Amniotic stem cell (primary cell): ENCODE measurements at places on chromosomes 2 and 18.

GRCh38 chr2:15023221-15023620 is 390.7 kb downstream of the LRATD1 start:
- no peak for DNase-seq

- DNase-seq = no peak
These were observed 486.7 kb downstream of the EPHA4 start for GRCh38 chr2:221085341-221085900.

- DNase-seq = no peak
These were observed 5.1 kb upstream of the CALCRL start for GRCh38 chr2:187453078-187453641.

DNA sequence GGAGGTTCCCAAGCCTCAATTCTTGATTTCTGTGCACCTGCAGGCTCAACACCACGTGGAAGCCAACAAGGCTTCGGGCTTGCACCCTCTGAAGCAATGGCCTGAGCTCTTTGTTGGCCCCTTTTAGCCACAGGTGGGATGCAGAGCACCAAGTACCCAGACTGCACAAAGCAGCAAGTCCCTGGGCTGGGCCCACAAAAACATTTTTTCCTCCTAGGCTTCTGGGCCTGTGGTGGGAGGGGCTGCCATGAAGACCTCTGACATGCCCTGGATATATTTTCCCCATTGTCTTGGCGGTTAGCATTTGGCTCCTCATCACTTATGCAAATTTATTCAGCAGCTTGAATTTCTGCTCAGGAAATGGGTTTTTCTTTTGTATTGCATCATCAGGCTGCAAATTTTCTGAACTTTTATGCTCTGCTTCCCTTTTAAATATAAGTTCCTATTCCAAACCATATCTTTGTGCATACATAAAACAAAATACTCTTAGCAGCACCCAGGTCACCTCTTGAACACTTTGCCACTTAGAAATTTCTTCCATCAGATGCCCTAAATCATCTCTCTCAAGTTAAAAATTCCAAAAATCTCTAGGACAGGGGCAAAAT is 9.0 kb upstream of the MATN3 start:
- DNase-seq = no peak

DNA sequence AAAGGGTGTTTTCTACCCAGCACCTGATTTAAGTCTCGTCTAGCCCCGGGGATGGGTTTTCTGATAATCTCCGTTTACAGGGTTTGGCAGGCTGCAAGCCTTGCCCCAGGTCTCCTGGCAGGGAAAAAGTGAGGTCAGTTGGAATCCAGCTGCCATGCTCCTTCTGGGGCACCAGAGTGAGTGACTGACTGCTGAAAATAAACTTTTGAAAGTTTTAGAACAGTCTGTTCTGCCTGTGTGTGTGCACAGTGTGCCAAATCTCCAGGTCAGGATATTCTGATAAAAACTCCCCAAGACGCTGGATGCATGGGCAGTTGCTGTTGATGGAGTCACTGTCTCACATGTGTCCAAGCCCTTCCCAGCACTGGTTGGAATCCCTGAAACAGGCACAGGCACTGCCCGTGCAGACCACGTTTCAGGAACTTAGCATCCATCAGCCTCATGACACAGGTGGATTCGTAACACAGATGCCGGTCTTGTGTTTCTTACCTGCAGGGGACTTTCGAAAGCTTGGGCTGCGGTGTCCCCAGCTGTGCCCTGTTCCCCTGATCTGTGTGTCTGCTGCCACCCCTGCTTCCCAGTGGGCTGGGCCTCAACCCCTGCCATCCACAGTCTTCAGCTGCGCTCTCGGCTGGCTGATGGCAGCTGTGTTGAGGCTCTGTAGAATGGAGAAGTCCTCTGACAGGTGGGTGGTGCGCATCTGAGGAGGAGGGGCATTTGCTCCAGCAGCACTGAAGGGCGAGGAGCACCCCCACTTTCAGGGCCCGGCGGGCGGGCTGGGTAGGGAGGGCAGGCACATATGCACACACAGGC is 65.0 kb downstream of the SH3RF3 start:
- DNase-seq = no peak

DNA sequence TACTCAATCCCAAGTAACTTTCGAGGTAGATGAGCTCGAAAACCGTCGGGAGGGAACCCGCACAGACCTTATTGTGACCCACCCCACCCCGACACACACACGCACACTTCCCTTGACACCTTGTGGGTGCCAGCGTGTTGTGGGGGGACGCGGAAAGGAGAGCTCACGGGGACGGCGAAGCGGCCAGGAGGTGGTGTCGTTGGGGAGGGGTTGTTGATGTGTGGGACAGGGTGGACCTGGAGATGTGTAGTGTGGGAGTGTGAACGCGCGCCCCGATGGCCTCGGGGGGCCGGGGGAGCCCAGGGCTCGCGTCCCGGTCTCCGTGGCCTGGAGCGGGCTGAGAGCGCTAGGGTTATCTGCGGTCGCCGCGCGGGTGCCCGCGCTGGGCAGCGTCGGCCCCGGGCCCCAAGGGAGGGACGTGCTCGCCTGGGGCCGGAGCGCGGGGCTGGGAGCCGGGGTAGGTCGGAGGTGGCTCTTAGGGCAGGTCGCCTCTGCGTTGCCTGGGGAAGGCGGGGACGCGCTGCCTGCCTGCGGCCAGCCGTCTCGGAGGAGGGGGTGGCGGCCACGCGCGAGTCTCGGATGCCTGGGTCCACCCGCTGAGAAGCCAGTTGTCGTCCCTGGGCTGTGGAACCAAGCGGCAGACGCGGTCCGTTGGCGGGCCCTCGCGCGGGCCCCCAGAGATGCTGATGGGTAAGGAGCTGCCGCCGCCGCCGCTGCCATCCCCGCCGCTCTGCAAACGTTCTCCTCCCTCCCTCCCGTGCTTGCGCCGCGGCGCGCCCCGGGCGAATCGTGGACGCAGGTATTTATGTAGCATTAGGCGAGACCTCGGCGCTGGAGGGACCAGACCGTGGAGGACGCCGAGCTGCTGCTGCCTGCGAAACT is 1.6 kb downstream of the KLHL29 start:
- no peak for DNase-seq

DNA sequence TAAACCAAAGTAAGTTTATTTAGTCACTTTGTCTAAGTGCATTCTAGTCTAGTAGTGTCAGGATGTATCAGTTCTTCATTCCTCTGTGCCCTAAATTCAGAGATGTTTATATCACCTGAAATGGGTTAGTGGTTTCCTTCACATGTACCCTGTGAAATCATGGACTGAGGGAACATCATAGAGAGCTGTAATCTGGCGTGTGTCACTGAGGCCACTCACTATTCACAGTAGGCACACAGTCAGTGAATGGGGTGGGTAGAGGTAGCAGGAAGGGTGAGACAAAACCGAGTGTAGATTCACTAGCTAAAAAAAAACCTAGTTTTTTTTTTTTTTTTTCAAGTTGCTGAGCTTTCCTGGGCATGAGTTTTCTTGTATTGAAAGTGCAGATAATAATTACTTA is 5.6 kb downstream of the KIF5C start:
- no peak for DNase-seq

DNA sequence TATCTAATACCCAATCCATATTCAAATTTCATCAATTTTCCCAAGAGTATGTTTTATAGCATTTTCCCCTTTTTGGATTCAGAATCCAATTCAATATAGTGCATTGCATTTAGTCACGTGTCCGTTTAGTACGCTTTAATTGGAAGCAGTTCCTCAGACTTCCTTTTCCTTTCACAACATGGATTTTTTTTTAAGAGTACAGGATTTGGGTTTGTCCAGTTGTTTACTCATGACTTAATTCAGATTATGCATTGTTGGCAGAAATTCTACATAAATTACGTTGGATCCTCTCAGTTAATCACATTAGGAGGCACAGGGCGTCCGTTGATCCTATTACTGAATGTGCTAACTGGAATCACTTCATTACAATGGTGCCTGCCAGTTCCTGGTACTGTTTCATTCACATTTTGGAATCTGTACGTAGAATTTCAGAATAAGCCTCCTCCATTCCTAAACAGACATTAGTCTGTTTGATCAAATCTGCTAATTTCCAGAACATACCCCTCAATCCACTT is 70.0 kb upstream of the ATIC start:
- no peak for DNase-seq

- DNase-seq = no peak
These were observed 84.4 kb upstream of the YWHAQ start for GRCh38 chr2:9715238-9715637.

DNA sequence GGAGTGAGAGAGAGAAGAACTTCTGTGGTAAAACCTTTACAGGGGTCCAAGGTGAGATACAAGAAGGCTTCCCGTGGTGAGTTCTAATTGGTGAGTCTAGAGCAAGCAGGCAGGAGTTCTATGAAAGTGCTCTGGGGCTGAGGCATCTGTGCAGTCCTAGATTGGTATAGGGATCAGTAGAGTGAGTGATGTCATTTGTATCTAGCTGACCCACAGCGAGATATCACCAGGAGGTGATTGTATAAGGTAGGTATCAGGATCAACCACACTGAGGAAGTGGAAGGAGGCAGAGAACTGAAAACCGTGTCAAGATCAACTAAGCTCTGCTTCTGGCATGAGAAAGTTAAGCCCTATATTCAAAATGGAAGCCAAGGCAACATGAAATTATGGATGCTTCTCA is 1648.9 kb upstream of the TMEFF2 start:
- DNase-seq = no peak

DNA sequence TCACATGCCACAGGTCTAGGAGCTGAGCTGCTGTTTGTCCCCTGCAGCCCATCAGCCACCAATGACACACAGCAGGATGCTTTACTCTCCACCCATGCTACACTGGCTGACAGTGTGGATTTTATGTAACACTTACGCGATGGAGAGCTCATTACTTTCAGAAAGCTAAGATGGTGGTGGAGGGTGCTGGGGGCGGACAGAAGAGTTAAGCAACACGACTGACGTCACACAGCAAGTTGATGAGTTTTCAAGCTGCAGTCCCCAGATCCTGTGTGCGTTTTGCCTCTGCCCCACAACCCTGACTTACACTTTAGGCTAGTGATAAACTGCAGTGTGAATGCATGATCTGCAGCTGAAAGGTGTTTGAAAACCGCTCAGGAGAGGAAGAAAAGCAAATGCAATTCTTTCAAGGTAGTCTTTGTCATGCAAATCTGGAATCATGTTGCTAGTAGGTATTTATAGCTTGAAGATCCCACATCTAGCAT is 42.4 kb downstream of the MRPS5 start:
- DNase-seq = no peak

DNA sequence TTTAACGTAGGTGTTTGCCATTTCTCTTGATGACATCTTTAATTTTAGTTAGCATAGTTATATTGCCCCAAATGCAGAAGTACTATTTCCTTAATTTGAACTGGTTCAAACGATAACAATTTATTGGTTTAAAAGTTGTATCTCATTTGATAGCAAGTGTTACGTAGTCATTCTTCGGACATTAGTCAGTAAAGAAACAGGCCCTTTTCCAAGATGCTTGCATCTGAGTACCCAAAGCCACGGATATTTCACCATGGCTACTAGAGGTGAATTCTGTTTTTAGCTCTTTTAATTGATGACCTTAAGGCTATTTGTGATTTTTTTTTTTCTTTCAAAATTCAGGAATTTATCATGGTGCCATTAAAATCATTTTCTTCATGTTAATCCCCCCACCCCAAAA is 32.1 kb downstream of the GLS start:
- no peak for DNase-seq

DNA sequence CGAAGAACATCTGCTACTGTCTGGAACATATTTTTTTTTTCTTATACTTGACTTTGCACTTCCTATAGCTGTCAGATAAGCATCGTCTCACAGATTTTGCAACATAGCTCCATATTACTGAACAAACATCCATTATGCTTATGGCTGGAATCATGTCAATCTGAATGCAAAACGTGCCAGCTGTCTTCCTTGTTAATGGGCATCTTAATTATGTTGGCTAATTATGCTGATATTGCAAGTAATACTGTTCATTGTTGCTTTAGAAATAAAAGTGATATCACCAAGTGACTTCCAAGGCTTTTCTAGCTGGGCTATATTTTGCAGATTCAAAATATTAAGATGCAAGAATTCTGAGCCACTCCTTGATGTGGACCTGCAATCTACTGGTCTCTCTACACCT is 176.8 kb downstream of the ARL4C start:
- no peak for DNase-seq

DNA sequence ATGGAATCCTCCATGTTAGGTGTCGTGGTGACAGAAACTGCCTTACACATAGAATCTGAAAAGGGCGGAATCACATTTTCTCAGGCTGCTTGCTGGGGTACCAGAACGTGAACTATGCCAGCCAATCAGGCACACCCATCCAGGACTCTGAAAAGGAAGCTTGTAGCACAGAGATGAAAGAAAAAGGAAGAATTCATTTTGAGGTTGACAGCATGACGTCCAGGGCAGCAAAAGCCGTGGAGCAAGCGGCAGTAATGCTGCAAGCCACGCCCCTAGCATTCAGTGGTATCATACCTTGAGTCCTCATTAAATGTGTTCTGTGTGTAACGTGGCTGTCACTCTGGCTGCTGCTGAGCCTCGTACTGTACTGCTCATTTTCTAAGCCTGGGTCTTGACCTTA is 304.0 kb downstream of the DYSF start:
- DNase-seq = no peak

DNA sequence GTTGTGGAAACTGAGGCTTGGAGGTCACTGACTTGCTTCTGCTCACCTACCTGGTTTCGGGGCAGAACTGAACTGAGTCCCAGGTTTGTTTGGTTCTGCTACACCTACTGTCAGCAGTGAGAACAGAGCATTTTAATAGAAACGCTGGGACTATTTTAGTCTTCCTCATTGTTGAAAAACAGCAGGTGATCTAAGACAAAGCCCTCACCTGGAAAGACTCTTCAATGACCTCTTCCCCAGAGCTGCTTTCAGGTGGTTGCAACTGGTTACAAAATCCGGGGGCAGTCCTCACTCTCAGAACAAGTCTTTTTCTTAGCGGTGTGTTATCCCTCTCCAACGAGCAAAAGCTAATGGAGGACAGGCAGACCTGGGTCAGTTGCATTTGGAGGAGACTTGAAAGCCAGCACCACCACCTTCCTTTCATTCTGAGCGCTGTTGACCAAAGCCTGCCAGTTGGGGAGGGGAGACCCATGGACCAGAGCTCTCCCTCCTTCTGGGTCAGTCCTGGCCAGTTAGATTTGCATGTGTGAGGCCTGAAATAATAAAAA is 217.0 kb downstream of the NCK2 start:
- DNase-seq = no peak

- DNase-seq = no peak
These were observed 734.0 kb upstream of the GCFC2 start for GRCh38 chr2:76444732-76445131.

GRCh38 chr2:39119732-39120520 is 925 bp downstream of the SOS1 start:
- DNase-seq = no peak

DNA sequence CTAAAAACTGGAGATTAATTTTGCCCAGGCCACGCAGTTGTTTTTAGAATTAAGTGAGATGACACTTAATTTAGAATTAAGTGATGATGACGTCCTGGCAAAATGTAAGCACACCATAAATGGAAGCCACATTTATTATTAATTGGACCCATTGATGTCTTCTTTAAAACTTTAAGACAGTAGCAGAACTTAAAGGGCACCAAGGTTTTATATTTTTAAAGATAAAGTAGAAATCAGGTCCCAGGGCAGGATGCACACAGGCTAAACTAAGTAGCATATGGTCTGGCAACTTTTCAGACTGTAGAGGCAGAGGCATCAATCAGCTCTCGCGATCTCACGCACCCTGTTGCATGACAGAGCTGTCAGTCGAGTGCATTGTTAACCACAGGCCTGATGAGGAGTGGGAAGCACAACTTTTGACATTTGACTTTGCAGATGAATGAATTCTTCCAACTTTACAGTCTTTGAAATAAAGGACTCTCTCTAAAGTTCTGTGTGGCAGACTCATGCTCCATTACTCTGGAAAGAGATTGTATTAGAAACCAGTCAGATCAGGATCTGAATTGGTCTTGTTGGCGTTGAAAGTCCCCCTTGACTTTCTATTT is 232.4 kb downstream of the CD226 start:
- DNase-seq = no peak
